ENCODE measurements at places on chromosomes 13 and 19.

- DNase-seq, result no peak
Measured at GRCh38 chr13:97335488-97336134, 98.4 kb upstream of the RAP2A start.

DNA sequence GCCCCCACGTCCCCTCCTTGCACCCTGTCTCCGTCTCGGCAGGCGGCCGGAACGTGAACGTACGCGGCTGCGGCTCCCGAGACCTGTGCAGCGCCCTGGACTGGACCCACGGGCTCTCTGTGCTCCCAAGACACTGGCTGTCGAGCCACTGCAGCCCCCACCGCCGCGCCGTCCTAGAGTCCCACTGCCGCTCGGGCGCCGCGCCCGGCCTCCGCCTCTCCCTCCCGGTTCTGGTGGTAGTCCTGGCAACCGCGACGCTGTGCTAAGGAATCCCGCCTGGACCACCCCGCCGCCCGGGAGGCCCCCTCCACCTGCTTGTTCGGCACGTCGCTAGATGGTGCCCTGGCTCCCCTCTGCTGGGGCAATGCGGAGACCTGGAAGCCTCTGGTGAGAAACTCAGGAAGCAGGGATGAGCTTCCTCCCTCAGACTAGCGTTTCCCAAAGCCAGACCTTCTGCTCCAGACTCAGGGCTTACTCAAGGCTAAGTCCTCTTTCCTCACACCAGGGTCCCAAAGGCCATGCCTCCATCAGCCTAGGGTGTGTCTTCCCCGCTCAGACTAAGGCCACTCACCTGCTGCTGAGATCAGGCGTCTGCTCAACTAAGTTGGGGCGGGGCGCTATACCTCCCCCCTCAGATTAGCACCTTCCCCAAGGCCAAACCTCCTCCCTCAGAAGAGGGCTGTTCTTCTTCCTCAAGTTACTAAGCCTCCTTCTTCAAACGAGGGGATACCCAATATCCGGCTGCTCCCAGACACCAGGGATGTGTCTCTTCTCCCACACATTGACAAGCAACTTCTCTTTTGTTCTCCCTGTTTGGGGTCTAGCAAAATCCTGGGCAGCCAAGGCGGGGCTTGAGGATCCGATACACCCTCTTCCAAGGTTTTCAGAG lies 16.1 kb upstream of the IRGC start:
- peak; percentile 75 for DNase-seq

GRCh38 chr13:32964987-32965386 lies 51.2 kb upstream of the KL start:
- no peak for DNase-seq

GRCh38 chr13:44306371-44307192 lies 67.0 kb upstream of the SERP2 start:
- peak; percentile 92 for DNase-seq

GRCh38 chr13:111241862-111242261 lies 78.6 kb upstream of the TEX29 start:
- DNase-seq, result no peak

GRCh38 chr19:39254531-39255345 lies 6.1 kb upstream of the IFNL4 start:
- DNase-seq, result no peak

GRCh38 chr13:67619995-67620380 lies 389.9 kb upstream of the PCDH9 start:
- DNase-seq, result no peak

- DNase-seq, result peak; percentile 80
Measured at GRCh38 chr13:23570099-23570920, at the start of gene TNFRSF19. Gene TNFRSF19 (plus strand): TSS chr13:23570412. CDS start chr13:23590184, 19,772 bp downstream.

GRCh38 chr13:113073942-113074341 lies 31.6 kb upstream of the F7 start:
- no peak for DNase-seq

DNA sequence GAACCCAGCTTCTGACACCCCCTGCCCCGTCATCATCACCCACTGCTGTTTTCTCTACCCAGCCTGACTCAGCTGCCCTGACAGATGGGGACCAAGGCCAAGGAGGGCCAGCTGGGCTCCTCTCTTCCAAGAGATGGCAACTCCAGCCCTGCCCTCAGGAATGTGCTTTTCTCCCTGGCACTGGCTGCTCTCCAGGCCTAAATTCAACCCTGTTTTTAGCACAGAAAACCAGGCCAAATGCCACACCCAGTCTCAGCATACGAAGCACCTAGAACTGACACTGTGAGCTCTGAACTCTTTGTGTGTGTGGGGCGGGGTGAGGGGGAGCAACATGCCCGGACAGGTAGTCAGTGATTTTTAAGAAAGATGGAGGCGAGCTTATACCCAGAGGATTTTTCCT lies 23.4 kb upstream of the IGFL1 start:
- DNase-seq, result peak; percentile 43

GRCh38 chr19:30513082-30513411 lies 140.9 kb downstream of the ZNF536 start:
- no peak for DNase-seq

- no peak for DNase-seq
Measured at GRCh38 chr13:97234236-97234635, 12.1 kb downstream of the MBNL2 start.

GRCh38 chr13:97322740-97323342 lies 100.7 kb downstream of the MBNL2 start:
- DNase-seq, result no peak

DNA sequence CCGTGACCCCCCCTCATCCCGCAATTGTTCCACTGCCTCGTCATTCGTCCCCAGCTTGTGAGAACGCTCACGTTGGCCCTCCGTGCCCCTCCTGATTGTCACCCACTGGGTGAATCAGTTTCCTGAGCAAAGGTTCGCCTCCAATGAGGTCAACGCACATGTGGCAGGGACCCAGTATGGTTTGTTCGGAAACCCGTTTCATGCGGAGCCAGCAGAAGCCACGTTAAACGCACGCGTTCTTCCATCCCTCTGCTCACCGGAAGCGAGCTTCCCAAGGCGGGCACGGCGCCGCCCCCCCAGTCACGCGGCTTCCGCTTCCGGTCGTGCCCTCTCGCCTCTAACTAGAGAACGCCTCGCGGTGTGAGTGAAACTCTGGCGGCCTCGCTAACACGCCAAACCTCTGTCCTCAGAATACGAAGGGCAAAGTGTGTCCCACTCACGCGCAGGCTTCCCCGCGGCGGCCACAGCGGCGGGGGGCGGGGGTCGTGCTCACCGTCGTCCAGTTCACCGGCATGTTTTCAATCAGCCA lies 18.0 kb upstream of the CFAP97D2 start:
- DNase-seq, result no peak

- no peak for DNase-seq
Measured at GRCh38 chr13:97275776-97276501, 53.8 kb downstream of the MBNL2 start.
